ENCODE measurements at places on chromosomes 13 and 19.

DNA sequence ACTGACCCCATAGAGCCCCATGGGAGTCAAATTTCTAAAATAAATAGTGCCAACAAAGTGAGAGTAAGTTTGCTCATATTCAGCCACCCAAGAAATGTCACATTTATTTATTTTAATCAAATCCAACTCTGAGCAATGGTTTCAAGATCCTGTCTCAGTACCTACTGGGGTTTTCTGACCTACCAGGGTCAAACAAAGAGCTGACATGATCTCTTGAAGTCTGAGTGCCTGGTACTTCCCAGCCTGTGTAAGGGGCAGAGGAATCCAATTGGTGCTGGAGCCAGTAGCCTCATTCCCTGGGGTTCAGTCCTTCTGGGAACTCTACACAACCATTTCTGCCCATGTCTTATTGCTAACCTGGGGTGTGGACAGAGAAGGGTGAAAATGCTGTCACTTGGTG is 104.6 kb upstream of the SERP2 start:
- no peak for DNase-seq

- no peak for DNase-seq
These were observed 3.1 kb downstream of the TEX29 start for GRCh38 chr13:111323549-111323948.

DNA sequence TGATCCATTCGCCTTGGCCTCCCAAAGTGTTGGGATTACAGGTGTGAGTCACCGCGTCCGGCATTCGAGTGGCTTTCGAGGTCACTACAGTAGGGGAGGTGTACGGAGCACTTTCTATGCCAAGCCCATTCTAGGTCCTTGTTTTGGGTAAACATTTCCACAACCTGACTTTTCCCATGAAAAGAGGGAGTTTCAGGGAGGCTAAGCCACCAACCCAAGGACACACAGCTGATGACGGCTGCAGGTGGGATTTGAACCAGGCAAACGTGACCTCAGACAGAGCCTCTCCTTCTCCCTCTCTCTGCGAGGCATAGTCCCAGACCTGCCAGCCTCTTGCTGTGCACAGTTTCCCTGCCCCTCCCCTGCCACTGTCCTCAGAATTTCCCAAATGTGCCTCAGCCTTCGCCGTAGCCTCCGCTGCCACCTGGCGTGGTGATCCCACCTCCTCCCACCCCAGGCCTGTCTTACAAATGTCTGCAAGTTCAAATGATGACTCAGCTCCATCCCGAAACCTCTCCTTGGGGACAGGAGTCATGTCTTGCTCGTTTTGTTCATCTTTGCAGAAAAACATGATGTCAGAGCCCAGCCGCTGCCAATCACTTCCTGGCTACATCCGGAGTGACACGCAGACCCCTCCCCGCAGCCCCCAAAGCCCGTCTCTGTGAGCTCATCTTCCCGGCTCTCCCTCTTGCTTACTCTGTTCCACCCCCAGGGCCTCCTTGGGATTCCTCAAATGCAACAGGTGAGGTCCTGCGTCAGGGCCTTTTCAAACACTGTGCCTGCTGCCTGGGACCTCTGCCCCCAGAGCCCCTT is 6.6 kb upstream of the GADD45B start:
- no peak for DNase-seq

DNA sequence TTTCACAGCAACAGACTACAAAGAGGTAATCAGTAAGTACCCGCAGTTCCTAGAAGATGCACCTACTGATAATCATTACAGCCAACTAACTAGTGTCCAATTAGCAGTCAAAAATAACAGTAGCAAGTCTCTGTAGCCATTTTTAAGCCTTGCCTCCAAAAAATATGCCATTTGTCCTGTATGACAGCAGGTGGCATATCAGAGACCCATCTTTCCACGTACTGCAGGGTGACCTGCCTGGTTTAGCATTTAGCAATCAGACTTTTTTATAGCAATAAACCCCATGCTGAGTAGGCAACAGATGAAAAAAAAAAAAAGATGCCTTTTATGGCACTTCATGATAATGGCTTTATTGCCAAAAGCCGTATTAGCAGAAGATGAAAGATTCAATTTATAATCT is 155.3 kb upstream of the LSM14A start:
- no peak for DNase-seq

- DNase-seq = no peak
These were observed 162.0 kb downstream of the ITGBL1 start for GRCh38 chr13:101614491-101614890.

DNA sequence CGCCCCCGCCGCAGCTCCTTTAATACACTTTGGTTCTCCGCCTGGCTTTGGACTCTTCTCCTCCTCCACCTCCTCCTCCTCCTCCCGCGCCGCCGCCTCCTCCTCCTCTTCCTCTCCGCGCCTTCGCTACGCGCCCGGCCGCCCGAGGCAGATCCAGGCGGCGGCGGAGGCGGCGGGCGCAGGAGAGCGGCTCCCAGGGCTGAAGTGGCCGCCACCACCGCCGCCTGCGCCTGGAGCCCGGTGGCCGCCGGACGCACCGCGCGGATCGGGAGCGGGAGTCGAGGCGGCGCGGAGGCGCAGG is at the start of gene ZIC2:
TSS of gene ZIC2 (plus strand) at position 50 of the 301 bp plus-strand sequence. CDS start 281 bp downstream, outside the sequence.
- DNase-seq = no peak

- no peak for DNase-seq
These were observed 93.5 kb downstream of the ZDHHC20 start for GRCh38 chr13:21365574-21365973.

GRCh38 chr19:2426611-2427428 is 566 bp downstream of the TIMM13 start:
- no peak for DNase-seq

DNA sequence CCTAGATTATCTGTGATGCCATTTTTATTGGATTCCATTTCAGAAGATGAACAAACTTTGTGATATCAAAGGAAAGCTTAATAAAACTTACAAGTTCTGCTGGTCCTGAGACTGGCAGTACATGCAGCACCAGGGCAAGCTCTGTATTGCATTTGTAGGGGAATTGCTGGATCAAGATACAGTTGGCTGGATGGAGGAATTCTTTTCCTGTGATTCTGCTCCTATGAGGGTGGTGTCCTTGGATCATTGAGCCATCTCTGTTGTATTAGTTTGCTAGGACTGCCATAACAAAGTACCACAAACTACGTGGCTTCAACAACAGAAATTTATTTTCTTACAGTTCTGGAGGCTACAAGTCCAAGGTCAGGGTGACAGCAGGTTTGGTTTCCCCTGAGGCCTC is 33.9 kb upstream of the CSNK1A1L start:
- no peak for DNase-seq

GRCh38 chr19:47459477-47459876 is 12.2 kb downstream of the SLC8A2 start:
- no peak for DNase-seq

GRCh38 chr19:42368360-42368759 is 21.7 kb downstream of the CNFN start:
- DNase-seq = no peak

DNA sequence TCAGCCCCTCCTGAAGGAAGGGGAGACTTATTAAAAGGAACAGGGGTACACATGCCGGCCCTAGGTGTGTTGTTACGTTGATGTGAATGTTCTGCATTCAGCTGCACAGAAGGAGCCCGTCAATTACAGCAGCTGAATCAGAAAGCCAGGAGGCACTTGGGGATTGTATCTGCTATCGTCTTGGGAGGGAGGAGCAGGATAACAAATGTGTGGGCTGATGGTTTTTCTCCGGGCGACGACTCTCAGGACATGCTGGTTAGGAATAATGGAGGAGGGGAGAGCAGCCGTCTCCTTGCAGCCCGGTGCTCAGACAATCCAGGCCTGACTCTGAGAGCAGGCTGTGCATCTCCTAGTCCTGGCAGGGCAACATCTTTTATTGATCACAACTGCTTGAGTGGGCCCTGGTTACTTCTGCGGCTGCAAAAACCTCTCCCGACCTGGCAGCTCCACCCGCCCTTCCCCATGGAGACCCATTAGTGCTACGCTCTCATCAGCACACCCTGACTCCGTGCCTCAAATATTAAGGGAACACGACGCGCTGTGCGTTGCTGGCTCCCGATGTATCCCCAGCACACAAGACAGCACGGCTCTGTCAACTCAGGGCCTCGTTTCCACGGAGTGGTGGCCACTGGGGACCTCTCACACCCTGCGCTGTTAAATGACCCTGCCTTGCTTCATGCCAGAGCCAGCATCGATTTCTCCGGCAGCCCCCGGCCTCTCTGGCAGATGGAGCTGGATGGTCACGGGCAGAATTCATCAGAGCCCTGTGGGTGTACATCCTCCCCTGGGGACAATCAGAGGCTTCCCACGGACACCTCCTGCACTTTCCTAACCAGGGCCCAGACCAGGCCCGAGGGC is 25.3 kb downstream of the PEPD start:
- no peak for DNase-seq

DNA sequence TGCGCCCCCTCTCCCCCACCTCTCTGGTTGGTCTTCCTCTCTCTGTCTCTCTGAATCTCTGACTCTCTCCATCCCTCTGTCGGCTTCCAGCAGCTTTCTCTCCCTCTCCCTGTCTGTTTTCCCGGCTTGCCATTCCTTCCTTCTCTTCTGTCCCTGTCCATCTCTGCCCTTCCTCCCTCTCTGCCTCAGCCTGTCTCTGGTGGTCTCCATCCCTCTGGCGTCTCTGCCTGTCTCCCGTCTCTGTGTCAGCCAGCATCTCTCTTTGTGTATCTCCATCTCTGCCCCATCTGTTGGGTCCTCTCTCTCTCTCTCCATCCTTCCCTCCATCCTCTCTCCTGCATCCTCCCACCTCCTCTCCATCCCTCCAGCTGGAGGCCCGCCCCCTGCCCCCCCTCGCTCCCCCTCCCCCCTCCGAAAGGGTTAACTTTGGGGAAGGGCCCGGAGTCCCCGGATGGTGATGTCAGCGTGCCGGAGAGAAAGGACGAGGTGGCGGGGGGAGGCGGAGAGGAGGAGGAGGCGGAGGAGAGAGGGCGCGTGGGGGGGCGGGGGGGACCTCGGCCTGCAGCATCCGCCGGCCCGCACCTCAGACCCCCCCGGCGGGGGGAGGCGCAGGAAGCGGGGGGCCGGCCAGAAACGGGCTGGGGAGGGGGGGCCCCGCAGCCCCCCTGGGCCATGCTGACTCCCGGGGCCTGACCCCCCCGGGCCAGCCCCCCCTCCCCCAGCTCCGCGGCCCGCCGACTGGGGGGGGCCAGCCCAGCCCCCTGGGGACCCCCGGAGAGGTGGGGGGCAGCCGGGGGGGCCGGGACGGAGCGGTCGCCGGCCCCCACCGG is at the start of gene BRSK1:
TSS of gene BRSK1 (plus strand) at position 450 of the 830 bp plus-strand sequence. CDS start 446 bp downstream, outside the sequence.
- DNase-seq = peak; percentile 22

DNA sequence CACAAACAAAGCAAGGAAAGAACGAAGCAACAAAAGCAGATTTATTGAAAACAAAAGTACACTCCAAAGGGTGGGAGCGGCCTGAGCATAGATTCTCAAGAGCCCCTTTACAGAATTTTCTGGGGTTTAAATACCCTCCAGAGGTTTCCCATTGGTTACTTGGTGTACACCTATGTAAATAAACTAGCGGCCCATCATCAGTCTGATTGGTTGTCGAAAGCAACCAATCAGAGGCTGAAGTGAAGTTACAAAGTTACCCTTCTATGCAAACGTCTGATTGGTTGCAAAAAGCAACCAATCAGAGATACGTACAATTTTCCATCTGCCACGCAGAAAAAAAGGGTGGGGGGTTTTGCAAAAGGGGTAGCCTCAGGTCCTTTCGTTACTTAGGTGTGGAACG is 96.3 kb upstream of the UBAC2 start:
- no peak for DNase-seq

GRCh38 chr19:48953990-48954594 is 583 bp upstream of the BAX start:
- DNase-seq = no peak

DNA sequence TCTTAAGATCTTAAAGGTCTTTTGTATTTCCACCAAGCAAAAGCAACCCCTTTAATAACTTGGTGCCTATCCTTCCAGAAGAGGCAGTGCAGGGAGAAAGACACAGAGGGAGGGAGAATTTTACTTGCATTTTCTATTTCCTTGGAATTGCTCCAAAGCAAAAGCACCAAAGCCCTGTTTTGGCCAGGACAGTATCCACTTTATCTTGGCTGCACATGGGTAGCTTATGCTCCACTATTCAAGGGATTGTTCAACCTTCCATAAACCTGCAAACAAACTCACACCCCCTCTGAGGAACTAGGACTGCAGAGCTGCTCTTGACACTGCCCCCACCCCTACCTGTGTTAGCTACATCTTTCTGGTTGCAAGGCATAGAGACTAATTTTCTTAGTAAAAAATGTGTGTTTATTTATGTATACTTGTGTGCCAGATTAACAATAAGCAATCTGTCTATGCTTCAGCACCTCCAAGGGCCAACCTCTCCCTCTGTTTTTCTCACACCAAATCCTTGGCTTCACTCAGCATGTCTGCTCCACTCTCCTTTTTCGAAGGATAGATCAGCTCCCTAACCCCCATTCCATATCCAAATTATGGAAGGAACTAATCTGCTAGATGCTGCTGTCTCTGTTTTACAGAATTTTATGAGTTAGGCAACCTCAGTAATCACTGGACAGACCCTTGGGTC is 68.1 kb upstream of the KLF12 start:
- DNase-seq = no peak

DNA sequence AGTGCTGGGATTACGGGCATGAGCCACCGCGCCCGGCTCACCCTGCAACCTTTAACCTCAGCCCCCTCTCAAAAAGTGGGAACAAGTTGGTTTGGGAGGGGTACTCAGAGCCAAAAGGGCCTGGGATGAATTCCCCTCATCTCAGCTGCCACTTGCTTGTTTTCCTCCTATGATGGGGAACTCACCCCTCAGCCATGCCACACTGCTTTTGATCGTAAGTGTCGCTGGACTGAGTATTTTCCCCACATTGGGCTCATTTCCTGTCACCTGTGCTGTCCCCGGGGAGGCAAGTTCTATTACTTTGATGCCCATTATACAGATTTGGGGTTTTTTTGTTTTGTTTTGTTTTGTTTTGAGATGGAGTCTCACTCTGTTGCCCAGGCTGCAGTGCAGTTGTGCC is 6.5 kb downstream of the R3HDM4 start:
- DNase-seq = no peak

GRCh38 chr13:59495299-59495698 is 668.4 kb downstream of the DIAPH3 start:
- no peak for DNase-seq

DNA sequence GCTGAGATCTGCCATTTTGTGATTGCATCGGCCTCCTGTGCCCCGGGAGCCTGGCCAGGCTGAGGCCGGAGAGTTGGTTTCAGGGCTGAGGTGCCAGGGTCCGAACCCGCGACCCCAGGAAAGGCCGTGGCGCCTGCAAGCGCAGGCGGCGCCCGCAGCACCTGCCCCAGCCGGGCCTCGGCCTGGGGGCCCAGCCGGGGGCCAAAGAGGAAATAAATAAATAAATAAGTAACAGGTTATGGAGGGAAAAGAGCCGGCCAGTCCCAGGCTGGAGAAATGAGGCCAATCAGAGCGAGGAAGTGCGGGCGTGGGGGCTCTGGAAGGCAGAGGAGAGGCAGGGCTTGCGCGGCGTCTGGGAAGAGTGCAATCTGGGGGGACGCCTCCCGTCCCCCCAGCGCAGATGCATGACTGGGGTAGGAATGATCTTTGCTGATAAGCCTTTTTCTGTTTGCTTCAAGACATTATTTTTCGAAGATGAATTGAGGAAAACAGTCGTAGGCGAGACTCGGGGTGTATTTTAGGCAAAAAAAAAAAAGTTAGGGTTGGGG is 145.6 kb upstream of the ZNF536 start:
- no peak for DNase-seq
